ENCODE measurements at places on chromosomes 1 and 21.

GRCh38 chr1:228765168-228765946, 30.1 kb downstream of the RHOU start:
- DNase-seq = no peak

DNA sequence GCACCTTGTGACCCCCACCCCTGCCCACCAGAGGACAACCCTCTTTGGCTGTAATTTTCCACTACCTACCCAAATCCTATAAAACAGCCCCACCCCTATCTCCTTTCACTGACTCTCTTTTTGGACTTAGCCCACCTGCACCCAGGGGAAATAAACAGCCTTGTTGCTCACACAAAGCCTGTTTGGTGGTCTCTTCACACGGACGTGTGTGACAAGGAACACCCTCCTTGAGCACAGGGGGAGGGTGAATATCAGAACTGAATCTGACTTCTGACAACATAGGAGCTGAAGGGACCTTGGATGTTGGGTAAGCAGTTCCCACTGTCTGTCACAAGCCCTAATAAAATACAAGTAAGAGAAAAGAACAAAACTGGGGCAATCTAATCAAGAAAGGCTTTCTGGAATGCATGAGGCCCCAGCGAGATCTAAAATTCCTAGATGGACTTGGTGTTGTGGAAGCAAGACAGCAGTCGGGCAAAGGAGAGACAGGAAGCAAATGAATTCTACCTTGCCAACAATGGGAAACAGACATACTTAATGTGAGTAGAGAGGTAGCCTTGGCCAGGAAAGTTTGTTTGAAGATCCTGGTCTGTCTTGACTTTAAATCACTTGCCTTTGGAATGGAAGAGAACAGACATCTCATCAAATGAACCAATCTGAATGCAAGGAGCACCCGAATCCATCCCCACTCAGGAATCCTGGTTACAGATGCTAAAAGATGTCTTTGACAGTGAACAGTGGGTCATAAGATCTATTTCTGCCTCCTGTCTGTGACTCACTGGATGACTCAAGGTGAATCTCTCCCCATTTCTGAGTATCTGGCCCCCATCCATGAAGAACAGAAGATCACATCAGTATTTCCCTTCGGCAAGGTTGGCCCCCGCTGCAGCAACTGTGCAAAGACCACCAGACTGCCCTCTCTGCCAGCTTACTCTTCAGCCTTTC, 53.3 kb downstream of the OLFML3 start:
- DNase-seq = no peak

DNA sequence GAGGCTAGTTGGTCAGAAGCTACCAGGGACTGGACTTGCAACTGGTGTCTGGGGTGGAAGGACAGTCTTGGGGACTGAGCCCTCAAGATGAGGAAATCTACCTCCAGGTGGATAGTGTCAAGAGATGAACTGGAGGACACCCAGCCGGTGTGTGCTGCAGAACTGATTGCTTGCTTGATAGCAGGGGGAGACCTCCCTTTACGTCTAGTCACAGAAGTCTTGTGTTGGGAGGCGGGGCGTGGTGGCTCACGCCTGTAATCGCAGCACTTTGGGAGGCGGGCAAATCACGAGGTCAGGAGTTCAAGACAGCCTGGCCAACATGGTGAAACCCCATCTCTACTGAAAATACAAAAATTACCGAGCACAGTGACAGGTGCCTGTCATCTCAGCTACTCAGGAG, 4.9 kb downstream of the RCC2 start:
- no peak for DNase-seq

- no peak for DNase-seq
Observed at GRCh38 chr1:206674745-206675175, 9.9 kb upstream of the MAPKAPK2 start.

- no peak for DNase-seq
Observed at GRCh38 chr1:22449636-22450035, 2.0 kb upstream of the ZBTB40 start.

DNA sequence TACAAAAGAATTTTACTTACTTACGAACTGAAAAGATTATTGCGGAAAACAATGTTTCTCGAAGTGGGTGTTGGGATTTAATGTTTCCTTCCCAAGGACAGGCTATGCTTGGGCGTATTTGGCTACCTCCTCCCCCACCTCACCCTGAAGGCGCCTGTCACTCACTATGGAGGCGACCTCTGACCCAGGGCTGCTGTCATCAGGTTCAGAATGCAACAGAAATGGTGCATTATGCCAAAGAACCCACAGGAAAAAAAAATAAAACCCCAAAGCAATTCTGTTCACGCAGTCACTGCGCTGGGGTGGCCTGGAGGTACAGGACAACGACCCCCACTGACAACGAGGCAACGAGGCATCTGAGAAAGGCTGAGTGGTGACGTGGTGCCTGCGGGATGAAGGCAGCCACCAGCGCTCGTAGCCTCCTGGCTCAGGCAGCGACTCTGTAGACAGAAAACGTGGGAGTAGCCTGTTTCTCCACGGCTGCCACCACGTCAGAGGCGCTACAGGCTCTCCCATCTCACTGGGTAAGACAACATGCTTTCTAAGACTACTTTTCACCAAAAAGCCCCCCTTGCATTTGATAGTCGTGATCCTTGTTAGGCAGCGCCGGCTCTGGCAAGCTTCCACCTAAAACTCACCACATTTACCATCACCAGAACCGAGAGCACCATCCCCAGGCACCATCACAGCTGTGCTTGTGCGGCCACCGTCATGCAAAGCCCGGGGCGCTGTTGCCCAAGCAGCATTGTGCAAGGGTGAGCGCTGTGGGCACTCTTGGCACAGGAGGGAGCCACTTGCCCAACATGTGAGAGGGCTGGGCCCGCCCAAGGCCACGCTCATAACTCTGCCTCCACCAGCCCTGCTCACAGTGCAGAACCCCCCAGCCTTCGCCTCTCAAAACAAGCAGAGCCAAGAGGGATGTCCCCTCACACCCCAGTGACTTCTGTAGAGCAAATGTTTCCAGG, 14.3 kb downstream of the NADK start:
- DNase-seq = no peak

GRCh38 chr1:236394879-236395229, 768 bp downstream of the EDARADD start:
- peak; percentile 7 for DNase-seq

DNA sequence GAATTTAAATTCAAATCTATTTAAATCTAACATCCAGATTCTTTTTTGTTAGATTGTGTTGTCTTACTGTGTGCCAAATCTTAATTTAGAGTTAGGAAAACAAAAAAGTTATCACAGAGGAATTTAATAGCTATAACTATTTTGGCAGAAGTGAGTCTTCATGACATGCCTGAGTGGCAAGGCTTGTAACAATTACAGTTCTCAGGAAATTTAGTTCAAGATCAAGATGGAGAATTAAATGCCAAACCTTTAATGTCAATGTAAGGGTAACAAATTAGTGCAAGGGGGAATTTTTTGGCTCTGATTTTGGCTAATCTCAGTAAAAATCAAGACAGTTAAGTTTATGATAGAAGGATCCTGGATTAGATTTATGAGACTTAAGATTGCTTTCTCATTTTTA, 58.4 kb downstream of the GDAP2 start:
- no peak for DNase-seq

DNA sequence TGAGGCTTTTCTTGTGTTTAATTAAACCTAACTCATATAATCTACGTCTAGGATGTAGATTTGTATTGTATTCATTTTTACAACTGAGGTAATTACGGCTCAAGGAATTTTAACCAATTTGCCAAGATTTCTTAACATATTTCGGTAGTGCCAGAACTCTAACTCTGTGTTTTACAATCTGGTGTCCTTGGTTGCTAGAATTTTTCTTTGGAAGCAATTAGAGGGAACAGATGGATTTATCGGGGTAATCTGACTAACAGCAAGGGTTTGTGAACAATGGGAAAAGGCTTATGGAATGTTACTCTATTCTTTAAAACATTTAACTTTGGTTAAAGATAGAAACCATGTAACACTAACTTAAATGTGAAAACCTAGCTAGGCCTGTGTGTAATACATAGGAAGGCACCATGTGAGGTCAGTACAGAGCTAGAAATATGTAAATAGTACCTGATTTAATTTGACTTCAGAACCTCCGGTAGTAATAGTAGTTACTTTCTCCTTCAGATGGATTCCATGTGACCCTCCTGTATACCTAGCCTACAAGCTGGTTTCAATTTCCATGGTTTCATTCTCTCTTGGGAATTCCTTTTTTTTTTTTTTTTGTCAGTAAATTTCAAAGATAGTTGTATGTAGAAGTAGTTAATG, 1.2 kb downstream of the MTF2 start:
- no peak for DNase-seq

- no peak for DNase-seq
Observed at GRCh38 chr1:222761083-222761482, 24.1 kb downstream of the FAM177B start.

GRCh38 chr1:100077531-100077930, 55.2 kb downstream of the SASS6 start:
- DNase-seq = no peak

GRCh38 chr1:160645386-160646130, 1.3 kb downstream of the SLAMF1 start:
- DNase-seq = no peak

DNA sequence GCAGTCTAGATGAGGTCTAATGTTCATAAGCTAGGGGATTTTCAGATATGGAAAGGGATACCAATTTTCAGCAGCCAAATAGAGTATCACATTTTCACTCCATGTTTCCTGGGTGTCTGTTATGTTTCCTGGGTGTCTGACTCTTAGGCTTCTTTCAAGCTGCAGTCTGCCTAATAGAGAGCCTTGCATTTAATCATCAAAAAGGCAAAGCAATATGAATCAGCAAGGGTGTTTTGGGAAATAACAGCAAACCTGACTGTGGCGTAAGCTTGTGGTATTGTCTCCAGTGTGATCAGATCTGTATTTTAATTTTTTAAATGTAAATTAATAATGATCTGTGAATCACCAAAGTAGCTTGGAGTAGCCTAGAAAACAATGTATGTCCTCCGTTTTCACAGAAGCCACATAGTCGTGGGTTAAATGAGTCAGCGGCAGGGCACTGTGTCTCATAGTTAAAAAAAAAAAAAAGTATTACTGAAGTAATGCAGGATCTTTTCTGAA, 10.4 kb downstream of the LGALS8 start:
- DNase-seq = no peak

DNA sequence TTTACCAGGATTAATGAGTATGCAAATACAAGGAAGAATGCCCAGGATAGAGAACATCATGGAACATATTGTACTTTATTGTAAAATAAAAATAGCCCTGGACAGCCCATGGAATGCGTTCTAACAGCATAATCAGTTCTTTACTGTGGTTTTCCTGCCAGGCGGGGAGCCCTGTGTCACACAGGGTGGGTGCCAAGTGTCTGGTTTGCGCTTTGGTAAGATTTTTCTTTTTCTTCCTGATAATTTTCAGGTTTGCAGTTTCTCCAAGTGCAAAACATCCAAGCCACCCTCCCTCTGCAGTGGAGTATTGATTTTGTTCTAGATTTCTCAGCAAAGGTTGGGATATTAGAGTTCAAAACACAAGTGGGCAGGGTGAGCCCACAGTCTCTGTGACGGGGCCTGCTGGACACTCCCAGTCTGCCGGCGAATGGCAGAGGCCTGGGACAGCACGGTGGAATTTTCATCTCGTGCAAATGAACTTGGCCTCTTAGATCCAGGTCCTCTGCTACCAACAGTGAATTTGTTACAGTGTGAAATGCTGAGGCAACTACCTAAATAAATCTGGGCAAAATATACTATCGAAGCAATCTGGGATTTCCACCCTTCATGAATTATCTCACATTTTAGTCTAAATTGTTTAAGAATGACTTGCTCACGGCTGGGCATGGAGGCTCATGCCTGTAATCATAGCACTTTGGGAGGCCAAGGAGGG, 15.6 kb upstream of the KCNJ15 start:
- no peak for DNase-seq

GRCh38 chr1:247496581-247497285, 38.8 kb upstream of the OR2B11 start:
- no peak for DNase-seq

DNA sequence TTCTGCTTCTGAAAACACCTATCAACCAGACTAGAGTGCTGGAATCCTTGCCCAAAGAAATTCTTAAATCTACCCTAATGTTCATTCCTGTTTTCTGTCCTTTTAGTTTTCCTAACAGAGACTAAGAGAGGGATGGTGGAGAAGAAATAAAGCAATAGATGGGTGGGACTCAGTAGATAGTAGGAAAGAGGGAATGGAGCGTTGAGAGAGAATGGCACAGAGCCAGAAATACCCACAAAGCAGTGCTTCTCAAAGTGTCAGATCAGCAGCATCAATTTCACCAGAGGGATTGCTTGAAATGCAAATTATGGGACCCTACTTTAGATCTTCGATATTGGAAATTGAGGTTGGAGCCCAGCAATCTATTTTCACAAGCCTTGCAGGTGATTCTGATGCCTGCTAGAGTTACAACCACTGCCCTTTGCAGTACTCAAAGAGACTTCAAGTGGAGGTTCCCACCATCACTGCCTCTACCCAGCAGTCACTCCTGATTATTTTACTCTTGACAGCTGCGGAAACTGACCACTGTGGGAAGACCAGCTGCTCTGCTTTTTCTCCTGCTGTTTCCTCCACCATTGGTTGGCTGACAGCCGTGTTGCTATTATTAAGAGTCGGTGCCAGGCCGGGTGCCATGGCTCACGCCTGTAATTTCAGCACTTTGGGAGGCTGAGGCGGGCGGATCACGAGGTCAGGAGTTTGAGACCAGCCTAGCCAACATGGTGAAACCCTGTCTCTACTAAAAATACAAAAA, 11.4 kb upstream of the PRPF3 start:
- DNase-seq = no peak

- DNase-seq = no peak
Observed at GRCh38 chr1:43565600-43566360, 35.1 kb downstream of the PTPRF start.

DNA sequence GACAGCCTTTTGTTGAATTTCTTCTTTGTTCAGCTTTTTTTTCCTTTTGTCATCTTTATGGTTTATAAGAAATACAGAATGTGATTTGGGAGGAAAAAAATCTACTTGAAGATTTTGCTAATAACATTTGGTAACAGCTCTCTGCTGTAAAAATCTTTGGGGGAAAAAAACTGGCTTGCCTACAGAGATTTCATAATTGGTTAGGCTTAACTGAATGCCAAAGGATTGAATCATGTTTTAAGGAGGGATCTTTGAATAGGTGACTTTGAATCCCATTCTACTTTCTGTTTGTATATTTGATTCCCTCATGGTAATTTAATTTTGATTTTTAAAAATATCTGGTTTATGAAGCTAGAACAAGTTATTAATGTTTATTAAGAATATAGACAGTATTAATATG, 3.2 kb downstream of the BTF3L4 start:
- DNase-seq = no peak

- no peak for DNase-seq
Observed at GRCh38 chr1:203544978-203545816, 51.2 kb downstream of the OPTC start.

- DNase-seq = no peak
Observed at GRCh38 chr1:42317308-42317707, 17.7 kb downstream of the FOXJ3 start.

GRCh38 chr1:174190691-174191199, 31.4 kb downstream of the RABGAP1L start:
- DNase-seq = no peak

DNA sequence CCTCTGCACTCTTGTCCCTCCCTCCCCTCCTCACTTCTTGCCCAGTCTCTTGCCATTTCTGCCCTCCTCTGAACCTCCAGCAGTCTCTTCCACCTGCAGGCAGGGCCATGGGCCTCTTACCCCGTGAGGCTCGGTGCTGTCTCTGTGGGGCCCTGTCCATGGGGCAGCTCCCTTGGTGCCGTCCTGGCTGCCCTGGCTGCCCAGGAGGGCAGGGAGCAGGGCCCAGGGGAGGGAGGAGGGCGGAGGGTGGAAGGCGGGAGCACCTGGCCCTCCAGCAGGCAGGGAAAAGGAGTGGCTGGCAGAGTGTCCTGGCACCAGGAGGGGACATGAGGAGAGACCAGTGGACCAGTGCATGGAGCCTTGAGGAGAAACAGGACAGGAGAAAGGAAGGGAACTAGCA, at the start of gene RORC:
Gene RORC, minus strand, starts transcription at position 198 of the 400 bp plus-strand sequence. Its CDS starts 38 bp downstream, at position 160.
- no peak for DNase-seq
